ENCODE measurements at places on chromosomes 11 and 22.
A peak's percentile ranks its signal among the peaks of the same experiment; 100 is the strongest.

GRCh38 chr11:11320825-11321224 is 32.2 kb downstream of the CSNK2A3 start:
- peak; percentile 20 for DNase-seq

- peak; percentile 12 for DNase-seq
Observed at GRCh38 chr11:70399681-70400112, 1.4 kb downstream of the CTTN start.

DNA sequence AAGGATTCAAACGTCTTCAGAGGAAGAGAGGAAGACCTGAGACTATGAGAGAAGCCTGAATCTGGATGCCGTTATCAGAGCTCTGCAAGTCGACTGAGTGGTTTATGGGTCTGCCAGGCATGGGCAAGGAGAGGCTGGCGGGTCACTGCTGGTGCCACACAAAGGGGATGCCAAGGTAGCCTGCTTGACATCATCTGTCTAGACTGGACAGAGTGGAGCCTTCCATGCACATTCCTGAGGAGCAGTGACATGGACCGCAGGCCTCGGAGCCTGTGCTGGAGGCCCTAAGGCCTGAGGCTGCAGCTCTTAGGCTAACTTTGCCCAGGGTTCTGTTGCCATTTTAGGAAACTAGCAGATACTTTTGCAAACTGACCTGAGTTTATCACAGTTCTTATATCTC is 127.4 kb downstream of the WT1 start:
- DNase-seq: no peak

DNA sequence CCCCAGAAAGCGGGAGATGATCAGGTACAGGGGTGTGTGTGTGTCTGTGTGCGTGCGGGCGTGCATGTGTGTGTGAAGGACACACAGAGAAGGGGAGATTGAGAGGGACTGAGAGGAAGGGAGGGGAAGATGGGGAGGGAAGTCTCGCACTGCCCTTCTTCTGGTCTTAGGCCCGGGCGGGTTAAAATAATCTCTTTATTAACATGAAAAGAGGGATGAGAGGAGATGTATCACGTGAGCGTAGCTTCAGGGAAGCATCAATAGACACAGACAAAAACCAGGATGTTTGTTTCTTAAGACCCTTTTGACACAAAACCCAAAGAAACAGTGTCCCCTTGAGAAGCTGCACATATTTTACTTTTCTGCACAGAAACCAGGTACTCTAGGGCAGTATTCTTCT is 347.3 kb downstream of the BRD1 start:
- no peak for DNase-seq

DNA sequence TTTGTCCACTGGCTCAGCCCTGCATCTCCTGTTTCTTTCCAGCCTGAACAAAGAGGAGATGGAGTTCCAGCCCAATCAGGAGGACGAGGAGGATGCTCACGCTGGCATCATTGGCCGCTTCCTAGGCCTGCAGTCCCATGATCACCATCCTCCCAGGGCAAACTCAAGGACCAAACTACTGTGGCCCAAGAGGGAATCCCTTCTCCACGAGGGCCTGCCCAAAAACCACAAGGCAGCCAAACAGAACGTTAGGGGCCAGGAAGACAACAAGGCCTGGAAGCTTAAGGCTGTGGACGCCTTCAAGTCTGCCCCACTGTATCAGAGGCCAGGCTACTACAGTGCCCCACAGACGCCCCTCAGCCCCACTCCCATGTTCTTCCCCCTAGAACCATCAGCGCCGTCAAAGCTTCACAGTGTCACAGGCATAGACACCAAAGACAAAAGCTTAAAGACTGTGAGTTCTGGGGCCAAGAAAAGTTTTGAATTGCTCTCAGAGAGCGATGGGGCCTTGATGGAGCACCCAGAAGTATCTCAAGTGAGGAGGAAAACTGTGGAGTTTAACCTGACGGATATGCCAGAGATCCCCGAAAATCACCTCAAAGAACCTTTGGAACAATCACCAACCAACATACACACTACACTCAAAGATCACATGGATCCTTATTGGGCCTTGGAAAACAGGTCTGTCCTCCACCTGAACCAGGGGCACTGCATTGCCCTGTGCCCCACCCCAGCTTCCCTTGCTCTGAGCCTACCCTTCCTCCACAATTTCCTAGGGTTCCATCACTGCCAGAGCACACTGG is 5.0 kb downstream of the FTH1 start:
- no peak for DNase-seq

- peak; percentile 79 for DNase-seq
Observed at GRCh38 chr11:64207256-64208085, 950 bp downstream of the FERMT3 start.

GRCh38 chr11:134438542-134439537 is 26.8 kb upstream of the B3GAT1 start:
- peak; percentile 2 for DNase-seq

- DNase-seq: no peak
Observed at GRCh38 chr11:16184588-16184987, 171.8 kb downstream of the SOX6 start.

All from tongue (tissue), 3 donors.